Effector memory CD8-positive, alpha-beta T cell (primary cell): ENCODE measurements at places on chromosomes 1 and 21.

DNA sequence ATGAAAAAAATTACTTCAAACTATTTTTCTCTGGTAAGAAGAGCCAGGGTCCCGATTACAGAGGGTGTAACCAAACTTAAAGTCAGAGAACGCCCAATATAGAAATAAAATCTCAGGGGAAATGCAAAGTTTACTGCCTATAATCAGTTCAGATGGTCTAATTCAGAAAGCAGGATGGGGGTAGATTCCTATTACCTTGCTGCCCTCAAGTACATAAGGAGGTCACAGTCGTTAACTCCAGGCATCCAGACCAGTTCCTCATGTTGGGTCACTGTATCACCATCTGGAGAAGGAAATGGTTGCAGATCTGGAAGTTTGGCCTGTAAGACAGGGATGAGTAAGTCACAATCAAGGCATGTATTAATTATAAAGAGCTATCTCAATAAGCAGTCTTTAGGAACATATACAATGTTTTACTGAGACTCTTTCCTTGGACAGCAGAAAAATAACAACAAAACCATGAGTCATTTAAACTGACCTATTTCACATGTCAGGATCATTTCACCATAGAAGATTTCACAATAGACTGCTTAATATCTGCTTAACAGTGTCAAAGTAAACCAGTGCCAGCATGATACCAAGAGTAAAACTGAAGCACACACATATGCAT lies 179.4 kb downstream of the SLC45A1 start:
- DNase-seq, result no peak

DNA sequence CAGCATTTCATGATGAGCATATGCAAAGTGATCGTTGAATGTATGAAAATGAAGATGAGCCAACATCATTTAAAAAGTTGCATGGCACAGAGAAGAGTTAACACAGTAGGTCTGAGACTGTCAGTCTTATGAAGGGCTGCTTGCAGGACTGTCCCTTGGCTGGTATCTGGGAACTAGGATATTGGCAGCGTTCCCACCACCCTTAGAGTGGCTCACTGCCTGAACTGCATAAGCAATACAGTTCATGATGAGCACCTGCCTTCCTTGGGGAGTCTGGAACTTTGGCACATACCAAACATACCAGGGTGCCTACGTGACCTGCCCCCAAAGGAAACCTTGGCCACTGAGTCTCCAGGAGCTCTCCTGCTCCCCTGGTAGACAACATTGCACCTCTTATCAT lies 161.8 kb downstream of the DSCAM start:
- DNase-seq, result no peak

GRCh38 chr1:157287462-157287861 lies 149.3 kb upstream of the ETV3 start:
- DNase-seq, result no peak

DNA sequence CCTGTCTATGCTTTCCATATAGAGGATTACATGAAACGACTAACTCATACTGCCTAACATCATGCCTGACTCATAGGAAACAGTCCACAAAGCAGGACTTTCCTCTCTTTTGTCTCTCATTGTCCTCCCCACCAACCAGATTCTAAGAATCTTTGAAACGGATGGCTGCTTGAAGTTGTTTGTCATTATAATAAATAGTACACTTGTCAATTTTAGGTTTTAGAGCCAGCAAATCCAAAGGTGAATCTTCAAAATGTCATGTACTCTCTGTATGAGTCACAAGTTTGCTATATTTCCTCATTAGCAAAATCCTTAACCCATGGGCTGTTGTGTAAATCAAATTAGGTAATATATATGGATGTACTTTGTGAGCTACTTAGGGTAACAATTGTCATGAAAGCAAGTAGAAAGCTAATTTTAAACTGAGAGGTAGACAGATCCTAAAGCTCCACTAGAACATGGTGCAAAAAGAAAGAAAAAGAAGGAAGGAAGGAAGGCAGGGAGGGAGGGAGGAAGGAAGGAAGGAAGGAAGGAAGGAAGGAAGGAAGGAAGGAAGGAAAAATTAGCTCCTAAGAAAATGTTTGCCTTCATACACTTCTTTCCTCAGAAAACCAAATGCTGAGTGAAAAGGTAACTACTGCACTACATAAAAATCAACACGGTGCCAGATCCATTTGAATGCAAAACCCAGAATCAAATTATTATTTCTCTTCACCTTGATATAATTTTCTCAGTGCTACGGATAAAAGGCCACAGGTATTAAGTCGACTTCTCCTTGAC lies 129.5 kb upstream of the PRMT6 start:
- no peak for DNase-seq

DNA sequence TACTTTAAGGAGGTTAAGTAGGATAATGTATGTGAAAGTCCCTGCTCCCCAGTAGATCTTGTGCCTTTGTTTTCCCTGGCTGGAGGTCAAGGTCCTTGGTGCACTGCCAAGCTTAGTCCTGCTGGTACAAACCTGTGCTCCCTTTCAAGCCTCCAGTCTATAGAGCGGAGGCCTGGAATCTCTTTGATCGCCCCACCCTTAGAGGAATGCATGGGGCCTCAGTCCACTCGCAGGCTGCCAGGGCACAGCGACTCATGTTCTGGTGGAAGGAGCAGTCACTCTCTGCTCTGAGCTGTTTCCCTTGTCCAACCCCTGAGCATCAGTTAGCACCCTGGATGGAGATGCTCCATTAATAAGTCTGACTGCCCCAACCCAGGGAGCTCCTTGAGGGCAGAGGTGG lies 121.8 kb downstream of the HMGB4 start:
- no peak for DNase-seq

GRCh38 chr1:112988367-112988766 lies 32.4 kb upstream of the SLC16A1 start:
- DNase-seq, result no peak

GRCh38 chr1:1788646-1789431 lies 10.6 kb upstream of the NADK start:
- no peak for DNase-seq

- no peak for DNase-seq
Measured at GRCh38 chr1:200095057-200095577, 67.6 kb downstream of the NR5A2 start.

GRCh38 chr21:42777757-42778344 lies 101.5 kb downstream of the WDR4 start:
- no peak for DNase-seq

GRCh38 chr1:30043731-30044408 lies 679.5 kb downstream of the MATN1 start:
- no peak for DNase-seq

- DNase-seq, result no peak
Measured at GRCh38 chr1:62343911-62344310, 24.7 kb upstream of the KANK4 start.

GRCh38 chr1:26203642-26204318 lies 13.4 kb downstream of the CATSPER4 start:
- DNase-seq, result no peak

GRCh38 chr1:184194236-184194635 lies 142.7 kb downstream of the TSEN15 start:
- no peak for DNase-seq

DNA sequence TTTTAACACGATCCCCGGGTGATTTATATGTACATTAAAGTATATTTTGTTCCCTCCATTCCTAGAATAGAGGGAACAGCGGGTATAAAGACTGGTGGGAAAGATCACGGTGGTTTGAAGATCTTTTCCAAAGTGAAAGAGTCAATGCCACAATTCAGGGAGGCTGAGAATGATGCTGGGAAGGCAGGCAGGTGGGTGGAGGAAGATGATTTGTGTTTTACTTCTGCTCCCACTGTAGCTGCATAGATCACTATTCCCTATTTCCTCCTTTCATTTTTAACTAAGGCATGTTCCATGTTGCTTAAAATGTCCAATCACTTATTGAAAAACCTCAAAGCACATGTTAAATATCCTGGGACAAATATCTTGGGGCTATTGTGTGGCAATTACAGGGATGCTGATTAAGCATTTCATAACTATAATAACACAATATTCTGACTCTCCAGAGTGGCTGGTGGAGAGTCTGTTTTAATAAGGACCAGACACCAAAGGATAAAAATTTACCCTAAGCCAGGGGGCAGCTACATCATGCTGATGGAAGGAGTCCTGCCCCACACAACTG lies 8.4 kb upstream of the LYST start:
- DNase-seq, result no peak

DNA sequence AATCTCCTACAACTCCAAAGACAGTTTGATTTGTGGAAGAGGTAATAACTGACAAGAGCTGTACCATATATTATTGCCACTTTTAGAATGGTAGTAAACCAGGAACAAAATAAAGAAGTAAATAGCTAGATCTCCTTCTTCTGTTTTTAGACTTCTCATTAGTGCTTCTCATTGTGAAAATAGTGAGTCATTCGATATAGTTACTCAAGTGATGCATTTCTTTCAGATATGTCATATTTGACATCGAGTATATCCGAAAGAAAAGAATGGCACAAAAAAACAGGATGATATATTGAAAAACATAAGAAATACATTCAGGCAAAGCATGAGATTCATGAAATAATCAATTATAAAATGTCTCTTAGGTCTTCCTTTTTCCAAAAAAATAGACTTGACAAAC lies 1346.1 kb downstream of the BRINP3 start:
- no peak for DNase-seq

- no peak for DNase-seq
Measured at GRCh38 chr1:9180111-9180819, 51.4 kb upstream of the GPR157 start.

DNA sequence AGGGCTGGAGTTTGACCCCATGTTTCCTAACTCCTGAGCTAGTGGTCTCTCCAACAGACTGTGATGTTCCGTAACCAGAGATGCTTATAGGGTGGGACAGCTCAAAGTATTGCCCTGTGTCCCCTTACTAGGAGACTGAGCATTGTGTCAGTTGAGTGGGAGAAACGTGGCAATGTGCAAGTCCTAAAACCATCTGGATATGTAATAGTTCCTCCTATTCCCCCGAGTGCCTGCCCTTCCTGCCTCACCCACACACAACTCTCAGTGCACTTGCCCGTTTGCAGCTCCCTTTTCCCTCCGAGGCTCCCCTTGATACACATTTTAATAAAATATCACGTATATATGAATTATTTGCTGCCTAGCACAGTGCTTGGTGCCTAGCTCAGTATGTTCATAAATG lies 3.4 kb downstream of the PIGV start:
- no peak for DNase-seq

- no peak for DNase-seq
Measured at GRCh38 chr1:54336116-54336515, 70.1 kb downstream of the SSBP3 start.

DNA sequence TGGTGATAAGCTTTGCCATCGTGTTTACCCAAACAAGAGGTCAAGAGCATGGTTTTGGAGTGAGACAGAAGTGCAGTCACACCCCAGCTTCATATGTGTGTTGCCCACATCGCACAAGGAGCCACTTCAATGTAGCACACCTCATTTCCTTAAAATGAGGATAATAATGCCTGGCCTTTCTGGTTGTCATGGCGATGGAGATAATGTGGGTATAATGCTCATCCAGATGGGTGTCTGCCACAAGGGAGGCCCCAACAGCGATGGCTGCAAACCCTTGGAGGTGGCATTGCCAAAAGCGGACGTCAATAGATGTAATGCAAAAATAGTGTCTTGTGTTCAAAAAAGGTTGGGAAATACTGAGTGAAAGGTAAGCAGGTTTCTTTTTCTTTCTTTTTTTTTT lies 83.1 kb upstream of the AJAP1 start:
- DNase-seq, result no peak

GRCh38 chr1:32695098-32695904 lies 7.3 kb downstream of the SYNC start:
- DNase-seq, result no peak

DNA sequence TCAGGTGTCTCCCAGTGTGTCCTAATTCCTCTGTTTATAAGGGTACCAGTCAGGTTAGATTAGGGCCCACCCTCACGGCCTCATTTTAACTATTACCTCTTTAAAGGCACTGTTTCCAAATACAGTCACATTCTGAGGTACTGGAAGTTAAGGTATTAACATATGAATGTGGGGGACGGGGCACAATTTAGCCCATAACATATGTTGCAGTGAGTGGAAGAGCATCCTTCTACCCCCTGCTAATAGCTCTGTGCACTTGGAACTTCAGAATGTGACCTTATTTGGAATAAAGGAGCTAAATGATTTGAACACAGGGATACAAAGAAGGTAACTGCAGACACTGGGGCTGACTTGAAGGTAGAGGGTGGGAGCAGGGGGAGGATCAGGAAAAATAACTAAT lies 67.3 kb upstream of the ADGRL2 start:
- no peak for DNase-seq

DNA sequence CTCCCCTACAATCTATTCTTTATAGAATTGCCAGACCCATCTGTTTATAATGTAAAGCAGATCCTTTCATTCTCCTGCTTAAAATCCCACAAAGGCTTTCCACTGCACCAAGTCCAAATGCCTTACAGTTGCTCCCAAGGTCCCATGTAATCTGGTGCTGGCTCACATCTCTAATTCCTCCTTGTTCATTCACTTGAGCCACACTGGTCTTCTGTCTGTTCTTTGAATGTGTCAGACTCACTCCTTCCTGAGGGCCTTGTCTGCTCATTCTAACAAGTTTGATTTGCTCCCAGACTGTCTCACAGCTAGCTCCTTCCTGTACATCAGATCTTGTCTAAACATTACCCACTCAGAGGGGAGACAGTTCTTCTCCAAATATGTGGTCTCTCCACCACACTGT lies 38.9 kb downstream of the ALG14 start:
- no peak for DNase-seq

- no peak for DNase-seq
Measured at GRCh38 chr1:169175461-169175860, 69.0 kb downstream of the ATP1B1 start.

DNA sequence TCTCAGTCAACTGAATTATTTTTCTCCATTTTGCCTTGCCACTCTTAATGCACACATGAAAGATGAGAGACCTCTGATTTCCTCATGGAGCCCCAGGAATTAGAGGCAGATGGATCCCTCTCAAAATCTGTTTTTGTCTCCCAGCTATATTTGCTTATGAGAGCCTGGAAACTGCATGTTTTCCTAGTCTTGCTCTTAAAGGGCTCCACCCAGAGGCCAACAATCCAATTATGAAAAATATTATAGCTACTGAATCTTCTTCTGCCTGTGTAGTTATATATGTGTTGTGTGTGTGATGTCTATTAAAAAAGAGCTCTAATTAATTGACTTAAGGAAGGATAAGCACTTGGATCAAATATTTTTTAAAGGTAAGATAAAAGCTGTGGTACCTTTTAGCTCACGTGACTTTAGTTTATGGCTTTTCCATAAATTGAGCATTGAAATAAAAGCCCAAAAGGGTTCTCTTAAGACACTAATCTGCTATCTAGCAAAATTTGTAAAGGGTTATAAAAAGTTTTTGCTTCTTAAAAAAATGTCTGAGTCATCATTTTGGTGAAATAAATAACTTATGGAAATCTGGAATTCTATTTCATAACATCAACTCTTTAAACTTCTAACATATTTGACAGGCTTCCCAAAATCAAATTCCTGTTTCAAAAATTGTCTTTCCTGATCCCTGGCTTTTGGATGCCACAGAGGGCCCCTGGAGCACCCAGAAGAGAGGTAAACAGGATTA lies 31.2 kb upstream of the TSPEAR start:
- no peak for DNase-seq

GRCh38 chr1:81410351-81410750 lies 390.4 kb upstream of the ADGRL2 start:
- DNase-seq, result no peak
